Activated CD4-positive, alpha-beta T cell treated with anti-CD3 and anti-CD28 coated beads, Interleukin-2, amount 10 ng/mL, durations not matched to agents 7 days and 5 days (primary cell): ENCODE measurements at places on chromosomes 3 and 15.

DNA sequence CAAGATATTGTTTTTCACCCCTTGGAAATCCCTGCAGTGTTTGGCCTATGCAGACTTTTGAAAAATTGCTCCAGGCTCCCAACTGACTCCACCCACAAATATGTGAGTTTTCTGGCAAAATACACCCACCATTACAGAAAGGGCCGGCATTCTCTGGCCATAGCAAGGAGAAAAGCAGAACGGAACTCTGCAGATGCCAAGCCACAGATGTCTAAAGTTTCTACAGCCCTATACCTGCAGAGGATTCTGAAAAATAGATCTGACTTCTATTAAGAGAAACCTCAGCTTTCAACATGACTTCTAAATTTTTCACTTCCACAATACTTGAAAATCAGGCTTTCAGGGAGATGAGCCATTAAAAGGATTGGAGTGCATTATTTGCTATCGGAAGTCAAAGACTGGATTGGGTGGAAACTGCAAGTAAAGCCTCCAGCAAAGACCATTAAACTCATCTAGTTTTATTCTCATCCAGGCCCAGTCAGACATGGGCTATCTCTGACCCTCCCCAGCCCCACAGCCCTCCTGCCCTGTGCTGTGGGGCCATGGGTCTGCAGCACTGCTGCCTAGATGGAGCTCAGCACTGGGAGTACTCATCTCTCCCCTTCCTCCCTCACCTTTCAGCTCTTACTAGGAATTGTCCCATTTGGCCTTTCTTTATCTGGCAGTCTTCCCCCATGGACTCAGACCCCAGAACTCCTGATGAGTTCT is 243.1 kb upstream of the GOLGA6L4 start:
- DNase-seq = no peak

GRCh38 chr3:194231929-194232832 is 96.2 kb downstream of the HES1 start:
- DNase-seq = no peak

DNA sequence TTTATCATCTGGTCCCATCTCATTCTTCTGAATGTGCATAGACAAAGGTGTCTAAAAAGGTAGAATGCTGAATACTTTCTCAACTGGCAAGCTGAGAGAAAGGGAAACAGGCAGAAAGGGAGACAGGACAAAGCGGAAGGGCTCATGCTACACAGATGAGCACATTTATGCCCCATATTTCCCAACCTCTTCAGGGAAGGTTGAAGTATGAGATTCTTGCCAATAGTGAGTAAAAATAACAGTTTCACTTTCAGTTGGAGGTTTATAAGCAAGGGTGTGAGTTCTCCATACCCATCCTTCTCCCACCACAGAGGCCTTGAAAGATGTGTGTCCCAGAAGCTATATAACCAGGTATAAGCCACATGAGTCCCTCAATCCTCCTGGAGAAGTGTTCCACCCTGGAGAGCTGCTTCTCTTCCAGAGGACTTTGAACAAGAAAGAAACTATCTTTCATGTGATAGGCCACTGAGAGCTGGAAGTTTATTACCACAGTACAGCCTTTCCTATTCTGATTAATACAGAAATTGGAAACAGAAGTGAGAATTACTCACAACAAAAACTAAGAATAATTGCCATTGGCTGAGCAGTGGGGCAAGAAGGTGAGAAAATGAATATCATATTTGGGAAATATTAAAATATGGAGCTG is 709.4 kb upstream of the NR2F2 start:
- no peak for DNase-seq

GRCh38 chr3:71260782-71261181 is 322.7 kb downstream of the FOXP1 start:
- DNase-seq = no peak

DNA sequence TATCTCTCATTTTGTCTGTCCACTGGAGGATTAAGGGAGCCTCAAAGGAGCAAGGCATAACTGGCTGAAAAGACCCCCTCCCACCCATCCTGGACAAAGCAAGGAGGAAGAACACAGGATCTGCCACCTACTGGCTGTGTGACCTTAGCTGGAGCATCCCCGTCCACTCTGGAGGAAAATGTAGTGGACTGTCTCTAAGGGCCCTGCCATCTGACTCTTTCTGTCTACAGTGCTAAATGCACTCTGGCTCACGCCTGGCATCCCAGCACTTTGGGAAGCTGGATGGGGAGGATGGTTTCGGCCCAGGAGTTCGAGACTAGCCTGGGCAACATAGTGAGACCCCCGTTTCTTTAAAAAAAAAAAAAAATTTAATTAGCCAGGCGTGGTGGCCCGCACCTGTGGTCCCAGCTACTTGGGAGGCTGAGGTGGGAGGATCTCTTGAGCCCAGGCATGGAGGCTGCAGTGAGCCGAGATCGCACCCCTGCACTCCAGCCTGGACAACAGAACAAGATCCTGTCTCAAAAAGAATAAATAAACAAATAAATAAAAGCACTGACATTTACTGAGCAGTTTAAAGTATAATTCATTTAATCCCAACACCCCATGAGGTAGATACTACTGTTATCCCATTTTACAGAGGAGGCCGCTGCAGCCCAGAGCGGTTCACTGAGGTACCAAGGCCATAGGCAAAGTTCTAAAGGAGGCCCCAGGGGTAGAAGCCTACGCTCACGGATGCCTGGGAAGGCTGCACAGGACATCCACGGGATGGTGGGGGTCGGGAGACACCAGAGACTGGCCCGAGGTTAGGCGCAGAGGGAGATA is 1.1 kb downstream of the TBC1D2B start:
- no peak for DNase-seq

GRCh38 chr3:147640781-147641180 is 231.6 kb downstream of the ZIC1 start:
- no peak for DNase-seq

GRCh38 chr3:186162221-186162620 is 53.3 kb upstream of the ETV5 start:
- DNase-seq = no peak
